LoVo (cell line): ENCODE measurements at places on chromosomes 5 and 9.

DNA sequence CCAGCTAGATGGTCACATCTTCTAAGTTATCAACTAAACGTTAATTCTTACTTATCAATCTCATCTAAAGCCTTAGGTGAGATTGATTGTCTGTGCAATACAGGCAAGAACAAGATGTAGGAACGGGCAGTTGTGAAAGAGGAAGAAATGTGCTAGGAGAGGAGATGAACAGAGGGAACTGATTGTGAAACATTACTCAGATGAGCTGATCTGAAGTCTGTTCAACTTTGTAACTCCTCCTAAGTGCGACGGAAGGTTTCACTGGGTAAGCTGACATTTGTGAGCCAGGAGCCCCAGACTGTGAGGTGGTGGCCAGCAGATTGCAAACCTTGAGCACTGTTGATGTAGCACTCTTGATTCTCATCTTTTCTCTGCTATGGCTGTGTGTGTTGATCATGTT is 204.1 kb downstream of the CD180 start:
- no peak for DNase-seq

- no peak for DNase-seq
Observed at GRCh38 chr5:78362220-78362619, 1.8 kb downstream of the SCAMP1 start.

DNA sequence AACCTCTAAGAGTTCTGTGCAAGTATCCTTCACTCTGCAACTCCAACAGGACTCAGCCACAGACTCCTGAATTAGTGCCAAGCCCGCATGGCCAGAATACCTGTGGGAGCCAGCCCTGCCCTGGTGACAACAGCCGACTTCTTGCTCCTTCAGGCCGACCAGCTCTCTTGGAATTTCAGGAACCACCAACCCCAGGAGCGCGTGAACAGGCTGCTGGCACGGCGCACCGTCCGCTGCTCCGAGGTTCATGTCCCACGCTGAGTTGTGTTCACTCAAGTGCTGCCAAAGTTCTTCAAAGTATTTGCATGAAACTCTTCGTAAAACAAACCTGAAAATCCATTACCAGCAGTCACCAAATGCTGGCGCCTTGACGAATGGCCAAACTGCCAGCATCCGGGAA is 232.8 kb downstream of the NR2F1-AS1 start:
- DNase-seq, result peak; percentile 12

DNA sequence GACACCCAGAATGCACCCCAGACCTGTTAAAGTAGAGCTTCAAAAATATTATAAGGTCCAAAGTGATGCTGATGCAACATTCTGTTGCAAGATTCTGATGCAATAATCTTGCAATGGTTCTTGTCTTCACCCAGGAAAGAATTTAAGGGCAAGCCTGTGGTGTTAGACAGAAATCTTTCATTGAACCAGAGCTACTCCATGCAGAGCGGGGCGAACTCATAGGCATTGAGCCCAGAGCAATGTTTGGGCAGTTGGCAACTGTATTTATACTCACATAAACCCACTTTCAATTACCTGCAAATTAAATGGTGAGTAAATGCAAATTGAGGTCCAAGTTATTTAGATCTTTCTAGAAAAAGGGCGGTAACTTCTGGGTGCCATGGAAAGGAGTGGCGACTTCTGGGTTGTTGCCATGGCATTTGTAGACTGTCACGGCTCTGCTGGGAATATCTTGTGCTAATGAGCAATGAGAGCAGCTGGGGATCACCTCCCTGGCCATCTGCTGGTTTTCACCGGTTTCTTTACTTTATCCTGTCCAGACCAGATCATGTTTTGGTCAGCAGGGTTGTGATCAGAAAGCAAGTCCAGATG is 163.4 kb downstream of the ICE1 start:
- no peak for DNase-seq

DNA sequence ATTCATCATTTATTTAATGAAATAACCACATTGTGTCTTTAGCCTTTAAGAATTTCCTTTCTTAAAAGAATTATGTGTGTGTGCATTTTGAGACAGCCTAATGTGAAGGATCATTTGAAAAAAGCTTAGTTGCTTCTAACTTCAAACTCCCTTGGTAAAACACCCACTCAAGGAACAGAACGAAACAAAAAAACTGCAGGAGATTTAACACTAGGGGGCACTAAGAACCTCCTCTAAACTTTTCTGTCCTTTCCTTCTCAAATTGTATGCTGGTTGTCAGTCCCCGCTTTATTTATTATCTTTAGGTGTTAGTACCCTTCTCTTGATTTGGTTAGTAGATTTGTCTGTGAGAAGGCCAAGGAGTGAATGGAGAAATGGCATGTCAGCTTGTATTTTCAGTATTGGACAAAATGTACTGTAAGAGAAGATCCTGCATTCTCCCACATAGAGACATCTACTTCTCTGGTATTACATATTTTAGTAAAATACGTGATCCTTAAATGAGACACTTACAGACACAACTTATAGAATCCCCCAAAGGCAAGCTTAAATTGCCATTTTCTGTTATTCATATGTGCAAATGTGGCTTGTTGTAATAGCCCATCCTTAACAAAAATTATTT is 229.7 kb downstream of the MRPS30 start:
- peak; percentile 44 for DNase-seq

DNA sequence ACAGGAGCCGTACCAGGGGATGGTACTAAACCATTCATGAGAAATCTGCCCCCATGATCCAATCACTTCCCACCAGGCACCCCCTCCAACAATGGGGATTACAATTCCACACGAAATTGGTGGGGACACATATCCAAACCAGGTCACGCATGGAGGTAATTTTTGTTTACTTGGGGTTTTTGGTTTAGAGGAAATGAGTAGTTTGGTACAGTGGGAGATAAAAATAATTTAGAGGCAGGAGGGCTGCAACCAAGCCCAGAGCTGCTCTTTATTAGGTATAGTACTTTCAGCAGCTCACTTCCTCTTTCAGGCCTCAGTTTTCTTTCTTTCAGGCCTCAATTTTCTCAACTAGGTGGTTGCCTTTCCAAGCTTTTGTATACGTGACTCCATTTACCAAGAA is 23.2 kb downstream of the PRUNE2 start:
- no peak for DNase-seq

DNA sequence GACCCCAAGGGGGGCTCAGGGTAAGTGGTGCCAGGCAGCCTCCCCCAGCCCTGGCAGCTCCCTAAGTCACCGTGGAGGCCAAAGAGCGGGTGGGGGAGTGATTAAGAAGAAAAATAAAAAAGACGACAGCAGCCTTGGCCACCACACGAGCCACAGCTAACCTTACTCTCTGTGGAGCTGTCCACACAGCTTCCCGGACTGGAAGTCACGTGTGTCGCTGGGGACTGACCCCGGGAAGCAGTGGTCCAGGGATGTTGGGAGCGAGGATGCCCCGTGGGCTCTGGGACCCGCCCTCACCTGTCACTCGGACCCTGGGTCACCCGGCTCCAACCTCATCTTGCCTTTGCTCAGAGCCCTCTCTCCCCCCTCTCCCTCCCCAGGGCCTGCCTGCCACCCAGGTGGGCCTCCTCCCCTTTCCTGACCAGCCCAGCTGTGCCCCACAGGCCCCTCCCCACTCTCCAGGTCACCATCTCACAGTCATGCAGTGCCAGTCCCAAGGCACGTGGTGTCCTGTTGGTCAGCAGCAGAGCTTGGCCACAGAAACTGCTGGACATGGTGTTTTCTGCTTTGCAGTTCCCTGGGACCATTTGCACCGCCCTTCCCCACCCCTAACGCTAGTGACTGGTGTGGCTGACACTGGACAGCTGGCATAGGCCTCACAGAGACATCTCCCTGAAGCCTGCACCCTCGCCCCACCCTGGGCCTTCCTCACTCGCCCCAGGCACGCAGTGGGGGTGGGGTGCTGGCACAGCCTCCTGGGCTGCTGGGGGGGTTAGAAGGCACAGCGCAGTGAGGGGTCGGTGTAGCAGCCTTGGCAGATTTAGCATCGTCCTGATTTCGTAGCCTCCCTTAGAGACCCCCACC is 9.8 kb upstream of the EXOC3 start:
- no peak for DNase-seq

GRCh38 chr9:79574781-79575180 is 3.0 kb downstream of the TLE4 start:
- no peak for DNase-seq

- DNase-seq, result no peak
Observed at GRCh38 chr5:77683171-77683732, 44.7 kb upstream of the OTP start.

- DNase-seq, result no peak
Observed at GRCh38 chr5:72812488-72812887, 4.0 kb upstream of the TNPO1 start.

GRCh38 chr5:52564587-52564986 is 223.1 kb upstream of the ITGA1 start:
- DNase-seq, result no peak

DNA sequence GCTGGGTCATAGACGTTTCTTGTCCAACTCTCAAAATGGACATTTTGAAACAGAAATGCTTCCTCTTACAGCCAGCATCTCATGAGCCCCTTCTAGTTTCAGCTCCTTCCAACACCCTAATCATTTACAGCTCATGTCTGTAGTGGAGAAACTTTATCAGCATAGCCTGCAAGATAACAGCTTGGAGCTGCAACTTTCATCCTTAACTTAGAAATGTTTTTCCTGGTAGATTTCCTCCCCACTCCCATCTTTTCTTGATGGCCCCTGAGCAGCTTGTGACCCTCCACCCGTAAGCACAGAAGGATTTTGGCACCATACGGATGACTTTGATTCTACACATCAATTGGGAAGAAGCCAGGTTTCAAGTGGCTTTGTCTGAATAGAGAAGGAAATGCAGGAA is 53.5 kb upstream of the TGFBR1 start:
- no peak for DNase-seq

DNA sequence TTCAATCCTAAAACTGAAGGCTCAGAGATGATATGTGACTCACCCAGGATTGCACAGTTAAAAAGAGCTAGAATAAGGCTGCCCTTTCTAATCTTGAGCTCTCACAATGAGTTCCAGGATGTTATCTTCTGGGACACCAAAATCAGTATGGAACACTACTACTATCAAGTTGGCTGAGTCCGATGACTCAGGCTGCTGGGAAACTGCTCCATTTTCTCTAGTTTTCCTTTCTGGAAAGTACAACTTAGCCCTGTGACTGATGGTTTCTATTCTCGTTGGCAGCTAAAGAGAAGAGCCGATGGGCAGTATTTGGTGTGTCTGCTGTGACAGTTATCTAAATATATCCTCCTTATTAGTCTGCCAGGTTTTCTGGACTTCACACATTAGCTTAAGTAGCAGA is 37.9 kb upstream of the DPYSL3 start:
- no peak for DNase-seq

DNA sequence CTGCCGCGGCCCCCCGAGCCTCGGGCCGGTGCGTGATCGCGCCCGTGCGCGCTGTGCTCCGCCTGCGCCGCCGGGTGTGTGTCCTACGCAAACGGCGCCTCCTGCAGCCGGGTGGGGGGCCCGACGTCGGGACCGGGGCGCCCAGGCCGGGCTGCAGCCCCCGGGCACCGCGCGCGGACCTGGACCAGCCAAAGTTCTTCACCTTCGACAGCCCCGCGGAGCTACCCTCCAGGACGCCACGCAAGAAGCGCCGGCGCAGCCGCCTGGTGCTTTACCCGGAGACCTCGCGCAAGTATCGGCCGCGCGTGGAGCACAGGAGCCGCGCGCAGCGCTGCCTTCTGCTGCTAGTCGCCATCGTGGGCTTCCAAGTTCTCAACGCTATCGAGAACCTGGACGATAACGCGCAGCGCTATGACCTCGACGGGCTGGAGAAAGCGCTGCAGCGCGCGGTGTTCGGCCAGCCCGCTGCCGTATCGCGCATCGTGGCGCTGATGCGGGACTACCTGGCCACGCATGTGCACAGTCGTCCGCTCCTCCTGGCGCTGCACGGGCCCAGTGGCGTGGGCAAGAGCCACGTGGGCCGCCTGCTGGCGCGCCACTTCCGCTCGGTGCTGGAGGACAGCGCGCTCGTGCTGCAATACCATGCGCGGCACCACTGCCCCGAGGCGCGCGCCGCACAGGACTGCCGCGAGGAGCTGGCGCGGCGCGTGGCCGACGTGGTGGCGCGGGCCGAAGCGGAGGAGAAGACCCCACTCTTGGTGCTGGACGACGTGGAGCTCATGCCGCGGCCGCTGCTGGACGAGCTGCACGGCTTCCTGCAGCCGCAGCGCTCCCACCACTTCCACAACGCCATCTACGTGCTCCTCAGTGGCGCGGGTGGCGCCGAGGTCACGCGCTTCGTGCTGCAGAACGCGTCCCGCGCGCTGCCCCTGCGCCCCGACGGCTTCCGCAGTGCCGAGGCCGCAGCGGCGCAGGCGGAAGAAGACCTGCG is 1.5 kb downstream of the TOR4A start:
- DNase-seq, result no peak

GRCh38 chr5:142783601-142784341 is 13.6 kb downstream of the ARHGAP26 start:
- no peak for DNase-seq

GRCh38 chr5:87785554-87786335 is 373.0 kb upstream of the CCNH start:
- DNase-seq, result no peak

DNA sequence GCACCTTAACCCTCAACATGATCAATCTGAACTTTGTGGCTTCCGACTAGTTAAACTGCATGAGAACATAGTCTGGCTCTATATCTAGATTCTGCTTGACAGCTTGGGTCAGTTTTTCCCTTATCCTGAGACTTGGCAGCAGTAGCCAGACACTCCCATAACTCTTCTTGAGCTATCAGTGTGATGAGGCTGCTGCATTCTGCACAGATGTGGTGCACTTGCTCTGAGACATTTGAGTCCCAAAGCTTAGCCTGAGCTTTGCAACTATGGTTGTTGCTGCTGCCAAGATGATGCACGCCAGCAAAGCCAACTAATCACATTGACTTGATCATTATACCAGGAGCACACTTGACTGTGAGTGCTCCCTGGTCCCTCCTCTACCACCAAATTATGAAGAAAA is 36.2 kb downstream of the MOCS2 start:
- no peak for DNase-seq

- no peak for DNase-seq
Observed at GRCh38 chr5:143258559-143259253, 144.8 kb downstream of the NR3C1 start.
